ENCODE measurements at places on chromosomes 13 and 19.

- DNase-seq, result no peak
Measured at GRCh38 chr19:50909240-50910070, 1.7 kb downstream of the KLK4 start.

GRCh38 chr13:110108348-110109139, 198.4 kb downstream of the COL4A1 start:
- no peak for DNase-seq

GRCh38 chr19:1361601-1362386, 21.9 kb upstream of the NDUFS7 start:
- no peak for DNase-seq

DNA sequence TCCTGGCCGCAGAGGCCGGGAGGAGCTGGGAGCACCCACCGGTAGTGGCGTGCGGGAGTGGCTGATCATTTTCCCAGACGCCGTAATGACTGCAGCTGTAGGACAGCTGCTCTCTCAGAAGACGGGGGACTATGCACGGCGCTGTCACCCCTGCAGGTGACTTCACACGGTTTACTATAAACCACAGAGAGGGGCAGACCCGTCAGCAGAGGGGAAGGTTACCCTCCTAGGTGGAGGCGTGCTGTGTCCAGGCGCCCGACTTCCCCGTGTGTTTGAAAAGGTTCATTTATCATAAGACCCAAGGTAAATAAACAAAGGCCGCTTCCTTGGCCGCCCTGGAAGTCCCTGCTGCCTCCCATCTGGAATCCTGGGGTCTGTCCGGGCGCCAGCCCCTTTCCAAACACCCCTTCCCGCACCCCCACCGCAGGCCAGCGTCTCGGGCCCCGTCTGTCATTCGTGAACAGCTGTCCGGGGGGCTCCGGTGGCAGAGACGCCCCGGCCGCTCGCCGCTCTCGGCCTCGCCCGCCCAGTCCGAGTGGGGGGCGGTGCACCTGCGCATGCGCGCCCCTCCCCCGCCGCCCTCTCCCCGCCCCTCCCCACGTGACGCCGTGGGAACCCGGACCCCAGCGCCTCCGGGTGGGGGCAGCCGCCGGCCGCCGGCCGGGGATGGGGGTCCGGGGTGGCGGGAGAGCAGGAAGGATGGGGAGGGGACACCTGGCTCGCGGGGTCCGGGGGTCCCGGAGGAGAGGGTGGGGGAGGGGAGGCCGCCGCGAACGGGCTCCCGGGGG, 915 bp downstream of the SHC2 start:
- DNase-seq, result no peak

DNA sequence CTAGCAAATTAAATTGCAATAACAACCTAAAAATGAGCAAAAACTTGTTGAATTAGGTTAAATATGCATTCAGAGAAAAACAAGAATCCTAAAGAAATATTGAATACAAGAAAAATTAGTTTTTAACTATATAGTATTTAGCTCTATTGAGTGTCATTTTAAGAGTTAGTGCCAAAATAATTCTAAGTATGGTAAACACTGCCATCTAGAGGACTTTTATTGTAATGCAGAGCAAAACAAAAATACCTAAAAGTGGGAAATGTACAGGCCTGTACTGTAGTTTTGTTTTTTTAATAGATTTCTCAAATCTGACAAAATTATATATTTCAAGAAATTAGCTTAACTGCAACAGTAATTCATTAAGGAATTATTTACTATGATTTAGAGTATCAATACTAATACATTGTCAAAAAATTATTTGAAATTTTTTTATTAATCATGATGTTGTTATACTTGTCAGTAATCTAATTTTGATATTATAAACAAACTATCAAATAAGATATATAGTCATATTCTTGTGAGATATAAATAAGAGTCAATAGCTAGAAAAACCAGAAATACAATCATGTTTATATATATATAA, 8.2 kb upstream of the PCDH9 start:
- no peak for DNase-seq

- DNase-seq, result no peak
Measured at GRCh38 chr13:54185785-54186184, 1157.2 kb downstream of the OLFM4 start.

- no peak for DNase-seq
Measured at GRCh38 chr19:6241056-6241455, 38.7 kb downstream of the MLLT1 start.

DNA sequence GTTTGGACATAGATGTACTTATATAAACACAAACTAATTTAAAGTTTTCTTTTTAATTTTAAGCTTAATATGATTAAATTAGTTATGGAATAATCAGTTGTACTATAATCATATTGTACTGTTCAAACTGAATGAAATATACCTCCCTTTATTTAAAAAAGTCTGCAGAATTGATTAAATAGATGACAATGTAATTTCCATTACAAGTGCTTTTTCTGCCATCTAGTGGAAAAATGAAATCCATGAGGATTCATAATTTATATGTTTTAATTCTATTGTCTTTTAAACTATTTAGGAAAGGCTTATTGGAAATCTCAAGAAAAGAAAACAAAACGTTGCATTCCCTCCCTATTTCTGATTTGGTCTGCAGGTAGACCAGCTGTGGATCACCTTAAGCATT, 30.9 kb downstream of the MZT1 start:
- no peak for DNase-seq

DNA sequence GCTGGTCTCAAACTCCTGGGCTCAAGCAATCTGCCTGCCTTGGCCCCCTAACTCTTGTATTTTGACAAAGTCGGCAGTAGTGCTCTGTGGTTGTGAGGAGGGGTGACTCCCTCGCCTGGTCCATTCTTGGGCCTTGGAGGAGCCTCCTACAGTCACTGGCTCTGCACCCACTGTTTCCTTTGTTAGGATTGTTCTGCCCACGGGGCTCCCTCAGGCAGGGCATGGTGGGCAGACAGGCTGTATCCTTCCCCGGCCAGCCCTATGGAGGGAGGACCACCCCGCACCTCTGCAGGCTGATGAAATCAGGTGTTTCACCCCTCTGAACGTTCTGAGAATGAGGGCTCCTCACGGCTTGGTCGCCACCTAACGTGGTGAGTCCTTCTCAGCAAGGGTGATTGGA, 9.2 kb downstream of the FCAR start:
- no peak for DNase-seq

GRCh38 chr13:21427741-21428140, 31.4 kb downstream of the ZDHHC20 start:
- DNase-seq, result no peak

- no peak for DNase-seq
Measured at GRCh38 chr19:8663920-8664670, 33.7 kb downstream of the NFILZ start.
